Naive thymus-derived CD4-positive, alpha-beta T cell (primary cell): ENCODE measurements at places on chromosomes 3 and 15.

DNA sequence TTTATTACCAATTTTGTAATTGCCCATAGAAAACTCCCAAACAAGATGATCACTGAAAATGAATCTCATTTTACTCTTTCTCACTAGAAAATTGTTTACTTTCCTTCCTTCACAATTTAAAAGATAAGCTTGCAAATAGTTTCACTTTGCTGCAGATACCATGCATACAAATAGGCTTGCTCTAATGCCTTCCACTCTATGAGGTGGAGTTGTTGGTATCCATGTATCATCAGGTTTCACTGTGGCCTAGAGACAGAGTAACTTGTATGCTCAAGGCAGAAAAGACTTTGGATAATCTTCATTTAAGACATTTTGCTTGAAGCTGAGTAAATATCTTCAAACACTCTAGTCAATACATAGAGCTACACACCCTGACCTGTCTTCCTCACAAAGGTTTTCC lies 60.8 kb downstream of the RYK start:
- no peak for DNase-seq

GRCh38 chr3:166444756-166445155 lies 607.5 kb upstream of the BCHE start:
- no peak for DNase-seq

DNA sequence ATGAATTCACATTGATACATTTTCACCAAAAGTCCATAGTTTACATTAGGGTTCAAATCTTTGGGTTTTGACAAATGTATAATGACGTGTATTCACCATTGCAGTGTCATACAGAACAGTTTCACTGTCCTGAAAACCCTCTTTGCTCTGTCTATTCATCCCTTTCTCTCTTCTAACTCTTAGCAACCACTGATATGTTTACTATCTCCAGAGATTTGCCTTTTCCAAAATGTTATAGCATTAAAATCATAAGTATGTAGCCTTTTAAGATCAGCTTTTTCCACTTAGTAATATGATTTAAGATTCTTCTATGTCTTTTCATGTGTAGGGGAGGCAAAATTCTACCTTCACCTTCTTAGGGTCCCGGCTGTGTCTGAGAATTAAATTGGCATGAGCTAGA lies 203.8 kb downstream of the TPRG1 start:
- no peak for DNase-seq

DNA sequence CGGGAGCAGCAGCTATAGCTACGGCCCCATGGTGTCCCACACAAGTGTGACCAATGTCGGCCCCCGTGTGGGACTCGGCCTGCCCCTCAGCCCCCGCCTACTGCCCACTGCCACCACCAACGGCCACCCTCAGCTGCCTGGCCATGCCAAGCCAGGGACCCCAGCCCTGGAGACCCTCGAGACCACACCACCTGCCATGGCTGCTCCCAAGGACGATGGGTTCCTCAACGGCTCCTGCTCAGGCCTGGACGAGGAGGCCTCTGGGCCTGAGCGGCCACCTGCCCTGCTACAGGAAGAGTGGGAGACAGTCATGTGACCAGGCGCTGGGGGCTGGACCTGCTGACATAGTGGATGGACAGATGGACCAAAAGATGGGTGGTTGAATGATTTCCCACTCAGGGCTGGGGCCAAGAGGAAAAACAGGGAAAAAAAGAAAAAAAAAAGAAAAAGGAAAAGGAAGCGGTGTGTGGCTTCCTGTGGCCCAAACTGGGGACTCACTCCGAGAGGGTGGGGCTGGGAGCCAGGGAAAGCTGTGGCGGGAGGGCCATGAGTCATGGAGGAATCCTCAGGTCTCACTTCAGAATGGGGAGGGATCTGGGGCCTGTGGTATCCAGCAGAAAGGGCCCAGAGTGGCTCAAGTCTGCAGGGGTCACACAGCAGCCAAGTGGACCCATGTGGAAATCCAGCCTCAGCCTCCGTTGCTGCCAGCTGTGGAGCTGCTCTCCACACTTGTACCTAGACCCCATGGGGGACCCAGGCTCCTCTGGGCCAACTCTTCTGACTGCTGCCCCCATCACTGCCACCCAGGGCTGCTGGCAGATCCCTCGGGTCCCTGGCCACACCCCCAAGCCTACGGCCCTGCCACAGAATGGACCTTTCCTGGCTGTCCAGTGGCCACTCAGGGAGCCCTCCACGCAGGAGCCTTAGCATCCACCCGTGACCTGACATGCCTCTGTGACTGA lies 26.1 kb downstream of the PTH1R start:
- DNase-seq, result no peak

DNA sequence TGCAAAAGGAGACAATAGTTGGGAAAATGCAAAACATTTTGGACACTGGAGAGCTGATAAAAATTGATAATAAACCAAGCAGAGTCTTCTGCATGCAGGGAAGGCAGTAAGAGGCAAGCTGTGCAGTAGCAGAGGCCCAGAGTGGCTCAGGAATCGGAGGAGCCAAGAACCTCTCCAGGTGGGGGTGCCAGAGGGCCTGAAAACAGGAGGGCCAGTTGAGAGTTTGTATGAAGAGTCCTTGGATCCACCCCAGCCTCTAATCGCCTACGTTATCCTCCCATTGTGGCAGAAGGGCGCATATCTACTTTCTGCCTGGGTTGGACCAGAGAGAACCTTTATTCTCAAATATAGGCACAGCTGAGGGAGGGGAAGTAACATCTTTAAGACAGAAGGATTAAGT lies 48.9 kb upstream of the RBP1 start:
- DNase-seq, result no peak

GRCh38 chr3:50550079-50550736 lies 17.3 kb downstream of the C3orf18 start:
- peak; percentile 56 for DNase-seq

GRCh38 chr3:136251511-136251910 lies 1.4 kb downstream of the PCCB start:
- no peak for DNase-seq

DNA sequence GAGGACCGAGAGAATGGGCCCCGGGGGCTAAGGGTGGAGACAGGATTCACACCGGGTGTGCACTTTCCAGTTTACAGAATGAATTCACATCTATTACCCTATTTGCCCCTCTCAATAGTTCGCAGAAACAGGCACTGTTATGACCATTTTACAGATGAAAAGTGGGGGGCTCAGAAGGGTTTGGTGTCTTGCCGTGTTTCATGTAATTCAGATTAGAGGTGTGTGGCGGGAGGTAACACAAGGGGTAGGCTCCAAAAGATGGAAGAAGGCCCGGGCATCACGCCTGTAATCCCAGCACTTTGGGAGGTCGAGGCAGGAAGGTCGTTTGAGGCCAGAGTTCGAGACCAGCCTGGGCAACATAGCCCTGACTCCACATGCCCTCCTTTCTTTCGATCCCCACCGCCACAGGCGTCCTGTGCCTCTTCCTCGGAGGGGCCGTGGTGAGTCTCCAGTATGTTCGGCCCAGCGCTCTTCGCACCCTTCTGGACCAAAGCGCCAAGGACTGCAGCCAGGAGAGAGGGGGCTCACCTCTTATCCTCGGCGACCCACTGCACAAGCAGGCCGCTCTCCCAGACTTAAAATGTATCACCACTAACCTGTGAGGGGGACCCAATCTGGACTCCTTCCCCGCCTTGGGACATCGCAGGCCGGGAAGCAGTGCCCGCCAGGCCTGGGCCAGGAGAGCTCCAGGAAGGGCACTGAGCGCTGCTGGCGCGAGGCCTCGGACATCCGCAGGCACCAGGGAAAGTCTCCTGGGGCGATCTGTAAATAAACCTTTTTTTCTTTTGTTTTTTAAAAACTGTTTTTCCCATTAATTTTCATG lies 3.4 kb downstream of the DUOXA2 start:
- no peak for DNase-seq

- no peak for DNase-seq
These were observed 110.3 kb downstream of the PPP2R3A start for GRCh38 chr3:136075811-136076210.

GRCh38 chr3:144128108-144128892 lies 156.7 kb downstream of the DIPK2A start:
- no peak for DNase-seq

- peak; percentile 19 for DNase-seq
These were observed 1.3 kb downstream of the DENND4A start for GRCh38 chr15:65790694-65791334.

GRCh38 chr15:49649987-49650386 lies 29.1 kb downstream of the DTWD1 start:
- DNase-seq, result no peak

DNA sequence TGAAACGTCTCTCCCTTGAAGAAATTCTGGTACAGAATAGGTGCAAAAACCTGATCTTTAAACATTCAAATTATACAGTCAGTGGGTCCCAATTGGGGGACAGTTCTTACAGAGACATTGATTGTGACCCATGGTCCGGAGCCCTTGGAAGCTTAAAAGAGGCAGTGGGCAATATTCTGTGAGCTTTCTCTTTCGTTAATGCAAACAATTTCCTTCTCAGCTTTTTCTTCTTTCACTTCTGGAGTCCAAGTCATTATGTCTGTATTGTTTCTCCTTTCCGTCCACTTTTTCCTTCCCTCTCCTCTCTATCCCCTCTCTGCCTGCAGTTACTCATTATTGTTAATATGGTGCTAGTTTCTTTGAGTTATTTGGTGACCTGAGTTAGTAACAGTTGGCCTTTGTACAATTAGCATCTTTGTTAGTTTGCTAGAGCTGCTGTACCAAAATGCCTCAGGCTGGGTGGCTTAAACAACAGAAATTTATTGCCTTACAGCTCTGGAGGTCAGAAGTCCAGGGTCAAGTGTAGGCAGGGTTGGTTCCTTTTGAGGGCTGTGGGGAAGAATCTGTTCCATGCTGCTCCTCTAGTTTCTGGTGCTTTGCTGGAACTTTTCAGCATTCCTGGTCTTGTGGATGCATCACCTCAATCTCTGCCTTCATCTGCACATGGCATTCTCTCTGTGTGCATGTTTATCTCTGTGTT lies 102.6 kb downstream of the GMPS start:
- DNase-seq, result no peak

DNA sequence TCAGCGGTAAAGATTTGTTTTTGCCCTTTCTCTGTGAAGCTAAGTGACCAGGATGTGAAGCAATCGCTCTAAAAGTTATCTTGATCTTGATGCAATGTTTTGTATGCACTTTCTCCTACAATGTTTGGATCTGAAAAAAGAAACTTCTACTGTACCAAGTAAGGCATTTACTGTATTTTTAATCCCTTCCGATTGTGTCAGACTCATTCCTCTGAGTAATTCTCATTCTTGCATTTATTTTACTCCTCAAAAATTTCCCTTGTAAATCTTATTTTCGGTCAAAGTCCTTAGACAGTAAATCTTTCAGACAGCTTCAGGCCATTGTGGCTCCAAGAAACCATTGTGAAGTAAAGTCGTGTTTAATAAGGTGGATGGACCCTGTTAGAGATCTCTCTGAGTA lies 141.9 kb downstream of the TP63 start:
- DNase-seq, result no peak

- no peak for DNase-seq
These were observed 9.8 kb downstream of the GMPS start for GRCh38 chr3:155880286-155880685.

GRCh38 chr3:2001306-2002108 lies 97.2 kb upstream of the CNTN4 start:
- no peak for DNase-seq

DNA sequence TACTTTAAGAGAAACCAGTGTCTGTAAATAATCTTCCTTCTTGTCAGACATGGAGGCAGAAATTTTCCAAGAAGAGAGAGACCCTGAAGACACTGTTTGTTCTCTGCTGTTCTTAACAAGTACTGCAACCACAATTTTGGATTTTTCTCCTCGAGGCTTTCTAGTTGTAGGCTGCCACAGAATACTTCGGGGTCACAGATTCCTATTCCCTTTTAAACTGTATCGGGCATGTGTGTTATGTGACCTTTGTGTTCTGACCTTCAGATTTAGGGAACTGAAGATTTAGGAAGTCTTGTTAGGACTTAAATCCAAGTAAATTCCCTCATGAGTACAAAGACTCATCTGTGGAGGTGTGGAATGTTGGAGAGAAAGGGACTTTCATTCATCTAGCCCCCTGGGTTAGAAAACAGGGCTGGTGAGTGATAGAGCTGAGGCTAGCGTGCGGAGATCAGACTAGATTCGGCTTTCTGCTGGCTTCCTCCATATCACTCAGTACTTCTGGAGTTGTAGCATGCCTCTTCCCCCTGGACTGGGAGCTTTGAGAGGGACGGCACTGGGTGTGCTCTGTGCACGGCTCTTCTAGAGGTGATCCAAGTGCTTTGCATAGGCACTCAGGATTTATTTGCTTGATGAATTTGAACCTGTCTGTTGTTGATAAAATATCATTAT lies 237.0 kb downstream of the LPP start:
- DNase-seq, result no peak

DNA sequence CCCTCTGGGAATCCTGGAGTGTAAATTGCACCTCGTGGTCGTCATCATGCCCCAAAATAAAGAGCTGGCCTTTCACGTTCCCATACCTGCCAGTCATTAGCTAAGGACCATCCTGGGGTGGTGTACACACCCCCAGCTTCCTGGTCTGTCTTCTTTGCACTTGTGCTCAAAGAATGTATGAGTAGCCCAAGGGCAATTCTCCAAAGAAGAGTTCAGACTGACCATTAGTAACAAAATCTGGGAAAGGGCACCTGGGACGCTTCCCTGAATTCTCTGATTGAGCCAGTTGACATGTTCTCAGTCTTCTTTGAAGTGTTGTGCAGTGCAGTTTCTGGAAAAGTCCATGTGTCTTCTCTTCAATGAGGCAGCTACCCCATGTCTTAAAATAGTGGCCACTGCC lies 34.8 kb downstream of the FAM3D start:
- no peak for DNase-seq

- no peak for DNase-seq
These were observed 309.7 kb upstream of the TPRG1 start for GRCh38 chr3:188861842-188862744.

DNA sequence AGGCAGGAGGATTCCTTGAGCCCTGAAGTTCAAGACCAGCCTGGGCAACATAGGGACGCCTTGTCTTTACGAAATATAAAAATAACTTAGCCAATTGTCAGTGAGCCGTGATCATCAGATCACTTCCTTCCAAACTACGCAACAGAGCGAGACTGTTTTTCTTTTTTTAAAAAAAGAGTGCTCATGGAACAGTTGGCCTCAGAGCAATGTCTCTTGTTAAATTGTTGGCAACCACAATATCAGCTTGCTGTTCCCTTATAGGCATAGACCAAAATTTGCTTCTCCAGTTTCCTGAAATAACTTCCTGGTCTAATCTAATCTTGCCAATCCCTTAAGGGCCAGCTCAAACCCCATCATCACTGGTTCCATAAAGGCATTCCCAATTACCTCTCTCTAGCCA lies 93.3 kb upstream of the SLC4A7 start:
- no peak for DNase-seq

GRCh38 chr15:92200891-92201290 lies 192.8 kb upstream of the ST8SIA2 start:
- DNase-seq, result no peak

DNA sequence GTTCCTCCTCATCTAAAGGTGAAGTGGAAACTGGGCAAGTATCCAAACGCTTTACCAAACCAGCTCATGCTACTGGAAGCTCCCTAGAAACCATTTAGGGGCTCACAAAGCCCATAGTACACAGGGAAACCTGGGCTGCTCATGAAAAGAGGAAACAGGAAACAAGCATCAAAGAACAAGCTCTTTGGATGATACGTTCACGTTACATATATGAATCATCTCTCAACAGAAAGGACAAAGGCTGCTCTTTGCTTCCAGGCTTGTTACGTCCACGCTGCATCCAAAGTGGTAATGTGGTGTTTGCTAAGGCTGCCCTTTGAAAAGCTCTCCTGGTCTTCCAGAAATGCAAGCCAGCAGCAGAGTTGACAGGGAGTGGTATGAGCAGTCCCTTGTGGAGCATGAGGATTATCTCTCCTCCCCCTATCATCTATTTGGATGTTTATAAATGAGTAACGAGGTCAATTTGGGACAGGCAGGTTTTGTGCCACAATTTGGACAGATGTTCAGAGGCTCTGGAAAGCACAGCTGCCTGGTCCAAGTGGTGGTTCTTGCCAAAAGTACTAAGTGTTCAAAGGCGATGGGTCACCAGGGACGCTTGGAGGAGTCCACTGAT lies 98.0 kb upstream of the RORA start:
- no peak for DNase-seq
